ENCODE measurements at places on chromosomes 1 and 21.

GRCh38 chr1:34781844-34782391, 904 bp downstream of the GJB3 start:
- DNase-seq: no peak

DNA sequence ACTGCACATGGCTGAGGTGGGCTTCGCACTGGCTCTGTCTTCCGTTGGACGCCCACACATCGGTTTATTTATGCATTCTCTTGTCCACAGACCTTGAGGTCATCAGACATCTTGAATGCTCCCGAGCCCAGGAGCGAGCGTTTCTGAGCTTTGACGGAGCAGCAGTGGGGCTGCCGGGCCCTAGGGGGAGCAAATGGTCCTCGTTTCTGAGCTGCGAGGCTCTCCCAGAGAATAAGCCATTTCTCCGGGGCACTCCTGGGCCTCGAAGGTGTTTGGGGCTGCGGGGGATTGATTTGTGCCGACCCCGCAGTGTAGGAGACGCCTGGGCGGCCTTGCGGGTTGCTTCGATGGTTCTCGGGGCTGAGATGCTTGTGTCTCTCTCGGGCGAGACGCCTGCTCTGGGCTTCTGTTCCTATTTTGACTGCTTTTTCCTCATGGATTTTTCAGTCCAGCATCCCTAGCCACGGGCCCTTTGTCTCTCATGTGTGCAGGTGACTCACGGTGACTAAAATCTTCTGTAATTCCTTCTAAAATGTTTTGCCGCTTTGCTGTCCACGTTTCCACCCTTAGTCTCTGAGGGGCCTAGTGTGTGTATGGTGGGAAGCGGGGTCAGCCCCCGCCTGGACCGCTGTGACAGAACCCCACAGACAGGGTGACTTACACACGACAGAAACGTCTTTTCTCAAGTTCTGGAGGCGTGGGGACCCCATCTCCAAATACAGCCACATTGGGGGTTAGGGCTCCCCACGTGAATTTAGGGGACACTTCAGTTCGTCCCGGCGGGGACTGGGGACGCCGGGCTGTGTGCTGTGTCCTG, 62.1 kb downstream of the FAAP20 start:
- no peak for DNase-seq

DNA sequence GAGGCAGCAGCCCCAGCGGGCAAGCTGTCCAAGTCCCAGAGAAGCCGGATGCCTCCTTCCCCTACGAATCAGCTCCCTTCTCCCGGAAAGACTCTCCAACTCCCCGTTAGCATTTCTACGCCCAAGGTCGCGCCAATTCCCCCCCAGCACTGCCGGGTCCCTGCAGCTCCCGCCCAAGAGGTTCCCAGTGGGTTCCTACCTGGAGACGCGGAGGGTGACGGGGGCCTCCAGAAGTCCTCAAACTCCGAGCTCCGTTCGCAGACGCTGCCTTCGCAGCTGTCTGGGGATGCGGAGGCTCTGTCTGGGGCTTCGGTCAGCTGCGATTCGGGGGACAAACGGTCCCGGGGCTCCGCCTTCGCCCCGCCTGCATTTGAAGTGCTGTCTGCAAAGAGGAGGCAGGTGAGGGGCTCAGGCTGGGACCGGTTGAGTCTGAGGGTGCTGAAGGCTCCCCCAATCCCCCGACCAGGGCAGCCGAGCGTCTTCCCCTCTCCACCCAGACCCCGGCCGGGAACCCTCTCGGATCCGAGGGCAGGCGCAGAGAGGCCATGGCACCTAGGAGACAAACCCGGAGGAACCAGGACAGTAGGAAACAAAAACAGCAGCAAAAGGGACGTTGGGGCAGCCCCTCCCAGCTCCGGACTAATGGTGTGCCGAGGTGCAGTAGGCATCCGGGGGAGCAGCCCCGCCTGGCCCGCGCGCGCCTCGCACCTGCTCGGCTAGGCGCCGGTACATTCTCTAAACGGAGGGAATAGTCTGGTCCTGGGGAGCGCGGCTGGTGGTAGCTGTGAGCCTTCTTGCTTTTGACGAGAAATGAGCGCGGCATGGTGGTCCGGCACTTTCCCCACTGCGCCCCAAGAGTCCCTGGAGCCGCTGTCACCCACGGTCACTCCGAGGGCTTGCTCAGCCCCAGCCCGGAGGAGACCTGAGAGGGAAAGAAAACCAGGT, 3.8 kb downstream of the GFI1 start:
- DNase-seq: no peak

DNA sequence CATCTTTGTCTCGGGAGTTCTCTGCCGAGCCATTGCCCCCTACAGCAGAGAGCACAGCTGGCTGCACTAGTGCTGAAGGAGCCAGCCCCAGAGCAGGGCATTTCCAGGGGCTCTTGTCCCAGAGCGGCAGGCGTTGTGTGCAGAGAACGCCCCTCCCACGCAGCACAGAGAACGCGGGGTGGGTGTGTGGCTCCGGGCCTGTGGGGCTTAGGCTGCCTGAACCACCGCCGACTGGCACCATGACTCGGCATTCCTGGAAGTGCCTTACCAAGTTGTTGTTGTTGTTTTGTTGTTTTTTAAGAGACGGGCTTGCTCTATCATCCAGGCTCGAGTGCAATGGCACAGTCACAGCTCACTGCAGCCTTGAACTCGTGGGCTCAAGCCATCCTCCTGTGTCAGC, 15.8 kb upstream of the DIP2A start:
- no peak for DNase-seq
